ENCODE measurements at places on chromosomes 16 and 17.

DNA sequence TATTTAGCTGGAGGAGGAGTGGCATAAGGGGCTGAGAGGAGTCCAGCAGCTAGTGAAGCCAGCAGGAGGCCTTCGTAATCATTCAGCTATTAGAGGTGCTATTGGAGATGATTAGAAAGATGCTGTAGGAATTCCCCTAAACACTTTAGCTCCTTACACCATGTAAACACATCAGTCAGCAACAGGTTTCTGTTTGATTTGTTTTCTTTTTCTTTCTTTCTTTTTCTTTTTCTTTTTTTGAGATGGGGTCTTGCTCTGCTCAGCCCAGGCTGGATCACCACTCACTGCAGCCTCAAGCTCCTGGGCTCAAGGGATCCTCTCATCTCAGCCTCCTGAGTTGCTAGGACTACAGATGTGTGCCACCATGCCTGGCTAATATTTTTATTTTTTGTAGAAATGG, 10.6 kb upstream of the SEPHS2 start:
- DNase-seq, result no peak

- no peak for DNase-seq
Measured at GRCh38 chr17:49210158-49211029, at the start of the genes ABI3 and GNGT2. ABI3 (plus strand) TSS chr17:49210707; CDS start chr17:49210725, 18 bp downstream. GNGT2 (minus strand) TSS chr17:49210574; CDS start chr17:49207422, 3,152 bp downstream.

DNA sequence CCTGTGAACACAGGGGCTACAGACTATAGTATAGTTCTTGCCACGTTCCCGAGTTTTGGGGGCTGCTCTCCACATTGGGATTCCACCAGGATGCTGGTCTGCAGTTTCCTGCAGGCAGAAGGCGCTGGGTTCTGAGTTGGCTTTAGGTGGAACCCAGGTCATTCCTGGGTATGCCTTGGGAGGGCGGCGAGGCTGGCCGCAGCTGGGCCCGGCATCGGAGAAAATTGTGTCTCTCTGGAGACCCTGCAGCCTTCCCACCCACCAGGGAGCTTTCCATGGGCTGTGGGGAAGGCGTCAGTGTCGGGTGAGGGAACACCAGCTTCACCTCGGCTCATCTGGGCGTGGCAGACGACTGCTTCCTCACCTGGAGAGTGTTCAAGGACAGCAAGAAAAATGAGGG, 183.6 kb downstream of the RAB11FIP4 start:
- DNase-seq, result no peak

DNA sequence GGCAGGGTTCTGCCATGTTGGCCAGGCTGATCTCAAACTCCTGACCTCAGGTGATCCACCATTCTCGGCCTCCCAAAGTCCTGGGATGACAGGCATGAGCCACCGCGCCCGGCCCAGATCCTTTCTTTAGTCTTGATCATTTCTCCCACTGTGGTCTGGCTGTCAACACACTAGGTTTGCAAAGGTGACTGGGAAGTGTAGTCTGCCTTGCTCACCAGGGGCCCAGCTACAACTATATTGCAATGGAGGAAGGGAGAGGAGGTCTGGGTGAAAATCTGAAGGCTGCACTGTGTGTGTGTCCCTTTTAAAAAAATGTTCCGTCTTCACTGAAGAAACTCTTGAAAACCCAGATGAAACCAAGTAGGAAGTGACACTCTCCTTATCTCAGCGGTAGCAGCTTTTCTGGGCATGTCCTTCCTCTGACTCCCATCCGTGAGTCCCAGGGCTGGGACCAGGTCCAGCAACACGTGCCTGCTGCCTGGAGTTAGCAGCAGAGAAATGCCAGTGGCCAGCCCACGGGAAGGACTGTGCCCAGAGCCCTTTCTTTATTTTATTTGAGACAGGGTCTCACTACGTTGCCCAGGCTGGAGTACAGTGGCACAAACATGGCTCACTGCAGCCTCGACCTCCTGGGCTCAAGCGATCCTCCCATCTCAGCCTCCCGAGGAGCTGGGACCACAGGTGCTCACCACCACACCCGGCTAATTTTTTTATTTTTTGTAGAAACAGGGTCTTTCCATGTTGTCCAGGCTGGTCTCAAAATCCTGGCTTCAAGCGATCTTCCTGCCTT, 17.8 kb upstream of the KIF19 start:
- DNase-seq, result no peak

DNA sequence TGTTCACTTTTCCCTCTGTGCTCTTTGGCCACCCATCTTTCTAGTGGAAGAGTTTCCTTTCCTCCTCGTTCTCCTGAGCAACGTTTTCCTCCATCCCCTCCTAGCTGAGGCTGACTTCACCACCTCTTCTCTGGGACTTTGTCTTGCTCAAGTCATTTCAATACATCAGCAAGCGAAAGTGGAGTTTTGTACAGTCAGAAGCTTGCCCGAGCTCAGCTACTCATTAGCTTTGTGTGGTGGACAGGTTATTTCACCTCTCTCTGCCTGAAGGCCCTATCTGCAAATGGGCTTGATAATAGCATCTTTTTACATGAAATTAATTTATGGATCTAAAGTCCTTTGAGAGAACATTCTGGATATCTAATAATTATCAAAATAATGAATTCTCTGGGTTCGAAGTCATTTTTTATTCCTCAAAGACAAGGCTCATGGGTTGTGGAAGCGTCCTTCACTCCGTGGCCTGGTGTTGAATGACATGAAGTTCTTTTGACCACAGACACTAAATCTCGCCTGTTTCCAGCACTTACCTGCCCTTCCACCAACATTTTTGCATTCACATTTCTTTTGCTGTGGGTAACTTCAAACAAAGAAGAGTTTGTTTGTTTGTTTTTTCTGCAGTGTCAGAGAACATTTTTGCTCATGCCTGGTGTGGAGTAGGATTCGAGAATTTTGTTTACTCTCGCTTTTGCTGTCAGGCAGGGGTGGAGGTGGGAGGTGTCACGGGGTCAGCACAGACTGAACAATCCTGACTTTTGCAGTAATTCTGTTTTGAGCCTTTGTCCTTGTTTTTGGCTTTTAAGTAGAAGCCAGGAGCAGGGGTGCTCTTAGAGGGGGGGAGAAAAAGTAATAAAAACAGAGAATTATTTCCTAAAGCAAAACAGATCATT, 155.0 kb upstream of the CACNG5 start:
- no peak for DNase-seq

- no peak for DNase-seq
Measured at GRCh38 chr17:43956222-43956621, 2.5 kb upstream of the PYY start.

GRCh38 chr17:78581304-78581703, 4.1 kb upstream of the DNAH17 start:
- DNase-seq, result no peak

- DNase-seq, result no peak
Measured at GRCh38 chr16:67563708-67564468, 1.6 kb downstream of the CTCF start.

GRCh38 chr16:75420987-75421819, 12.1 kb downstream of the CFDP1 start:
- DNase-seq, result no peak

DNA sequence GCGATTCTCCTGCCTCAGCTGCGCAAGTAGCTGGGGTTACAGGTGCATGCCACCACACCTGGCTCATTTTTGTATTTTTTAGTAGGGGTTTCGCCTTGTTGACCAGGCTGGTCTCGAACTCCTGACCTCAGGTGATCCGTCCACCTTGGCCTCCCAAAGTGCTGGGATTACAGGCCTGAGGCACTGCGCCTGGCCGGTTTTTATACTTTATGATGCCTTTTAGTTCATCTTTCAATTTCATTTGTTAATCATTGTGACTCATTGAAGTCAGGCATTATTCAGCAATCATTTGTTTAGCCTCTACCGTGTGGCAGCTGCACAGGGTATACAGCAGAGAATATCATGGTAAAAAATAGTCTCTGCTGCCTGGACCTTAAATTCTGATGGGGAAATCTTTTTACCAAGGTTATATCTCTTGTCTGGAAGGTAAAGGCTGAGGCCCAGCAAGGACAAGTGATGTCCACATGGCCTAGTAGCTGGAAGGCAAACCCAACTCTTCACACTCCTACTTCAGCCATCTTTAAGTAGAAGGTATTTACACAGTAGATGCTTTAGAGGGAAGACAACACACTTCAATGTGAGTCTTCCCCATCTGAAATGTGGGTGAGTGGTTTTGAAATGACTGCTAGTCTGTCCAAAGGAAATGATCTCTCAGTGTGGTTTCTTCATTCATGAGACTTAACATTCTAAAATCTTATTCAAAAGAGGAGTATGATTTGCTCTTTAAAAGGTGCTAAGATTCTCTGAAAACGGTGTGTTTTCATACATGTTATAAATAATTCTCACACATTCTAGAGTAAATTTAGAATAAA, 2.4 kb downstream of the PRPSAP2 start:
- no peak for DNase-seq

DNA sequence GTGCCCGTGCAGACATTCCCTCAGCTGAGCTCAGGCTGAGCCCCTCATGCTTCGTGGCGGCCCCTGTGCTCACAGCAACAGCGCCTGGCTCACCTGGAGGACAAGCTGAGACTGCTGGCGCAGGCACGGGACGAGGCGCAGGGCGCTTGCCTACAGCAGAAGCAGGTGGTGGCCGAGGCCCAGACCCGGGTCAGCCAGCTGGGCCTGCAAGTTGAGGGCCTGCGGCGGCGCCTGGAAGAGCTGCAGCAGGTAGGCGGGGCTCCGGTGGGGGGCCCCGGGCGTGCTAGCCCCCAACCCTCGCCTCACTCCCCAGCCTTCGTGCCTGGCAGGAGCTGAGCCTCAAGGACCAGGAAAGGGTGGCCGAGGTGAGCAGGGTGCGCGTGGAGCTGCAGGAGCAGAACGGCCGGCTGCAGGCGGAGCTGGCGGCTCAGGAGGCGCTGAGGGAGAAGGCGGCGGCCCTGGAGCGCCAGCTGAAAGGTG, 1.4 kb upstream of the RAC3 start:
- no peak for DNase-seq

- no peak for DNase-seq
Measured at GRCh38 chr17:72967277-72967970, 125.1 kb downstream of the SLC39A11 start.

DNA sequence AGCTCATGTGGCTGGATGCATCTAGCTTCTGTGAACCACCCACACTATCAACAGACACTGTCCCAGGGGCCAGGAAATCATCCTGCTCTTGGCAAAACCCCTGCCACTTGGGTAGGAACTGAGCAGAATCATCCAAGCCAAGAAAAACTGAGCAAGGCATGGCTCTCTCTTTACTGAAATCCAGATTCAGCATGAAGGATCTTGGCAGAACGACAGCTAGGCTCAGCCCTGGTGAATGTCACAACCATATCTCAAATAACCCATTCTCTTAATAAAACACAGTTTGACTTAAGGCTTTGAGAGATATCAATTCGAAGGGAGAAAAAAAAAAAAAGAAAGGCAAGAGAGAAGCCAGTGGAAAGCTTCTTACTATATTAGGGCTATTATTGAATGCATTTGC, 72.2 kb downstream of the MAF start:
- DNase-seq, result no peak

GRCh38 chr16:87380881-87381280, 2.7 kb downstream of the FBXO31 start:
- DNase-seq, result no peak

DNA sequence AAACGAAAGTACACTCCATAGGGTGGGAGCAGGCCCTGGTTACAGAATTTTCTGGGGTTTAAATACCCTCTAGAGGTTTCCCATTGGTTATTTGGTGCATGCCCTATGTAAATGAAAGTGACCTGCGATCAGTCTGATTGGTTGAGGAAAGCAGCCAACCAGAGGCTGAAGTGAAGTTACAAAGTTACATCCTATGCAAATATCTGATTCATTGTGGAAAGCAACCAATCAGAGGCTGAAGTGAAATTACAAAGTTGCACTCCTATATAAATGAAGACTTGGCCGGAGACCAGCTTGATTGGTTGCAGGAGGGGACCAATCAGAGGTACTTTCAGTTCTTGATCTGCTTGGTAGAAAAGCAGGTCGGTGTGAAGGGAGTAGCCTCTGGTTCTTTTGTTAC, 24.4 kb downstream of the NAA60 start:
- no peak for DNase-seq

DNA sequence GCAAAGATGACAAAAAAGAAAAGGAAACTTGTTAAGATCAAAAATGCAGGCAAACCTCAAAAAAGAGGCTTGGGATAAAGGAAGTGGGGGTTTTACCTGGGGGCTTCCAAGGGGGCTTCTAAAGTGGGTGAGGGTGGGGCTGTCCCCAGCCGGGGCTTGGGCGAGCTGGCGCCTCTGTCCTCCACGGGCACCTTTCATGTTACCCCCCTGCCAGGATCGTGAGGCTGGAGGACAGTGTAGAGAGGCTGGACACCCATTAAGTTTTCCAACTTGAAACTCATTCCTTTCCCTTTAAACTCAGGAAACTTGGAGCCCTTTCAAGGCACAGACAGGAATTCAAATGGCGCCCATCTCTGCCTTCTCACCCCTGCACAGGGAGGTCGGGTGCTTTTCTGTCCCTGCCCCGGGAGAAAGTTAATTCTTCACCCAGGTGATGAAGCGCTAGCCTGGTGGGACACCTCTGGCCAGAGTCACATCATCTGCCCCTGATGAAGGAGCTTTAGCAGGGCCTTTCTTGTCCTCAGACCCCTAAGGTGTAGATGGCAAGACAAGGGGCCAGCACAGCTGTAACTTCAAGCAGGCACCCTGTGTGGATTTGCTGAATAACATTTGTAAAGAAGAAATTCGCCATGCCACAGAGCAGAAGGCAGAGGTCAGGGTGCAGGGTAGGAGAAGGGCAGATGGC, 87.3 kb downstream of the C16orf78 start:
- no peak for DNase-seq

- no peak for DNase-seq
Measured at GRCh38 chr17:80064696-80065095, 28.3 kb downstream of the CCDC40 start.

DNA sequence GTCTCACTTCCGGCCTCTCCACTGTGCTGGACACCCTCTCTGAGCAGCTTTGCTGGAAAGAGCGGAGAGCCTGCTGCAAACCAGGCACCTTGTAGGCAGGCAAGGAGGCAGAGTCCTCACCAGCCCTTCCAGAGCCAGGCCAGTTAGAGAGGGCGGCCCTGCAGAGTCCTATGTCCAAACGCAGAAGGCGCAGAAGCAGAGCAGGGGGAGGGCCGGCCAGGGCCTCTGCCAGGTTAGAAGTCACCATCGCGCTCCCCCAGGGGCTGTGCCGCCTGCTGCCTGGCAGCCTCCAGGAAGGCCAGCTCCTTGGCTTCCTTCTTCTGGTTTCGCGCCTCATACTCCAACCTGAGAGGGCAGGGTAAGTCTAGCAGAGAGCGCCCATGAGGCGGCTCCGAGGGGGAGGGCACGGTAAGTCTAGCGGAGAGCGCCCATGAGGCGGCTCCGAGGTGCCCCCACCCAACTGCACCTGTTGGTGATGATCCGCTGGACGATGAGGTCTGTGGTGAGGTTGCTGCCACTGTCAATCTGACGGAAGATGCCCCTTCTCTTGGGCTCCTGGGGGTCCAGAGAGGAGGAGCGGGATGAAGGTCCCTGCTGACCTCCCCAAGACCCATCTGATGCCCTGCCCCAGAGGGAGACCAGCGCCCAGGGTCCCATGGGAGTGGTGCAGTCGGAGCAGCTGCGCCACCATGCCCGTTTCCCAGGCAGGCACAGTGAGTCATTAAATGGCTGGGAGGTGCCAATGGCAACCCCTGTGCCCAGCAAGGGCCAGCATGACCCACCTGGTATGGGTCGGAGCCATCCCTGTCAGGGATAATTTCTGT, 2.8 kb downstream of the NPB start:
- DNase-seq, result no peak
